Caki2 (cell line): ENCODE measurements at places on chromosomes 5 and 9. TPM values are rescaled to one million over a fixed set of nuclear protein-coding genes. Genes with fewer than 3 reads are reported as not detected.

Gene GFI1B
- total RNA-seq: not detected in 2 replicates

GRCh38 chr5:14896131-14896530, 24.6 kb upstream of the ANKH start:
- DNase-seq: no peak

- DNase-seq: no peak
These were observed 99.2 kb upstream of the SPATA31C2 start for GRCh38 chr9:88237479-88237961.

DNA sequence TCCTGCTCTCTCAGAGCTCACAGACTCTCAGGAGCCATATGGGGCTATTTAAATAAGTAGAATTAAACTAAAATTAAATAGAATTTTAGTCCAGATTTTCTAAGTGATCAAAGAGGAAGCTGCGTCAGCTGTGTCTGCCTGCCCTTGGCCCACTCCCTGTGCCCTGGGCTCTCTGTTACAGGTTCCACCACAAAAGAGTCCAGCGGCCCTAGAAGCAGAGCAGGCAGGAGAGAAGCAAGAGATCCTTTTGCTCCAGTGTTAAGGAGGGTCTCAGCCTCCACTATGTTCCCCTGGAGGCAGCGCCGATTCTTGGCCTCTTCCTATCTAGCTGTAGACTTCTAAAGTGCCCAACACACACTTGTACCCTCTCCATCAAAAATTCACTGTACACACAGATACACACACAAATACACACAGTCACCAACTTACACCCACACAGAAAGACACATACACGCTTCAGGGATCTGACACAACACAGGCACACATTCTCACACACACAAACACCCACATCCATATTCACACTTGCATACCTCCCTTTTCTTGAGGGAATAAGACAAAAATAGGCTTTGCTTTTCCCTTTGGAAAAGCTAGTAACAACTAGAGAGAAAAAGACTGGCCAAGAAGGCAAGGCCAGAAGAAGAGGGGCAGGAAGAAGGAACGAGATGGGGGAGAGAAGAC, 5.5 kb upstream of the TNIP1 start:
- DNase-seq: no peak

DNA sequence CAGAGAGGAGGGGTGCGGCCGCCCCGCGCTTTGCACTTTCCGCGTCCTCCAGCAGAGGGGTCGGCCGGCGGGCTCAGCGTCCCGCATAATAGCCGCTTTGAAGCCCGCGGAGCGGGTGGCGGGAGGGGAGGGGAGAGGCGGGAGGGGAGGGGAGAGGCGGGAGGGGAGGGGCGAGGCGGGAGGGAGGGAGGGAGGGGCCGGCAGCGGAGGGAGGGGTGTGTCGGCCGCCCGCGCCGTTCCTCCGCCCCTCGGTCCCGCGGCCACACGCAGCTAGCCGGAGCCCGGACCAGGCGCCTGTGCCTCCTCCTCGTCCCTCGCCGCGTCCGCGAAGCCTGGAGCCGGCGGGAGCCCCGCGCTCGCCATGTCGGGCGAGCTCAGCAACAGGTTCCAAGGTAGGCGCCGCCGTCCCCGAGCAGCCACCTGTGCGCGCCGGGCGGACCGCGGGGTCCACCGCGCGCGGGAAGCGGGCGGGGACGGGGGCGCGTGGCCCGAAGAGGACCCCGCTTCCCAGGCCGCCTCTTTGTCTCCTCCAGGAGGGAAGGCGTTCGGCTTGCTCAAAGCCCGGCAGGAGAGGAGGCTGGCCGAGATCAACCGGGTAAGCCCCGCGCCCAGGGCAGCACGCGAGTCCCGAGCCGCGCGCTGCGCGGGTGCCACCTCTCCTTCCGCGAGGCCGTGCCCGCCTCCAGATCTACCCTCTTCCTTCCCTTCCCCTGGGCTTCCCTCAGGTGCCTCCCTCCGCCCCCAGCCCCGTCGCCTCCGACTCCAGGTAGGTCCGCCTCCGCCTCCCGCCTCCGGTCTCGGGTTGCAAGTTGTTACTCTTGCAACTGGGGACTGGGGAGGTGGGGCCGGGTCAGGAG, at the start of gene AIF1L:
TSS of gene AIF1L (plus strand) at position 263 of the 857 bp plus-strand sequence. CDS start at position 362, 99 bp downstream.
- DNase-seq: peak; percentile 52

DNA sequence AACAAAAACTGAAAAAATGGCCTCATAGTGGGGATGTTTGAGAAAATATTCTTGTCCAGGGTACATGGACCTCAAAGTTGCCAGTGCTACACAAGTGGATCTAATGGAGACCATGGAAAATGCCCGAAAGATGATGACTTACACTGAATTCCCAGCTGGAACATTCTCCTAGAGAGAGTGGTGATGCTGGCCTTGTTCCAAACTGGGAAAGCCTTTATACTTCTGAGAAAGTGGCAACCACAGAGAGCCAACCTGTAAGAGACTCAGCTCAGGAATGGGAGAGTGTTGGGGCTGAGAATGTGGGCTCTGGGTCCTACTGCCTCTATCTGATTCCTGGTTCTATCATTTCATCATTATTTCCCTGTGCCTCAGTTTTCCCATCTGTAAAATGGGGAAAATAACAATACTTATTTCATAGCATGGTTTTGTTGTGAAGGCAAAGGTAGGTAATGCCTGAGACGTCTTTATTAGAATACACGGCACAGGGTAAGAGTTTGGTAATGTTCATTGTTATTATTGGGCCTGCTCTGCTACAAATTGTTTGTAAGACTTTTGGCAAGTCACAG, 229.0 kb upstream of the PANK3 start:
- DNase-seq: no peak

- no peak for DNase-seq
These were observed 876 bp upstream of the JAK2 start for GRCh38 chr9:4984171-4984620.

GRCh38 chr5:65769539-65769938, 47.5 kb downstream of the NLN start:
- peak; percentile 15 for DNase-seq

DNA sequence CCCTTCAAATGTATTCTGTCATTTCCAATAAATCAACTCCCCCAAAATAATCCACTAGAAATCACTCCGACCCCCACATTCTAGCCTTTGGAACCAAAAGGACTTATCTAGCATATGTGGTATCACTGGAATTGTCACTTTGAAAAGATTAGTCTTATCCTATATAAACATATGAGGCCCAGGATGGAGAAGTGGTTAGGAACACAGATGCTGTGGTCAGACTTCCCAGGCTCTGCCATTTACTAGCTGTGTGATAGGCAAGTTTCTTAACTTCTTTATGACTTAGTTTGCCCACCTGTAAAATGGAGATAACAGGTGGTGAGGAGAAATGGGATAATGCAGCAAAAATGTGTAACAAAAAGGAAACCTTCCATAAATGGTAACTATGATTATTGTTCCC, 62.0 kb upstream of the GLRX start:
- DNase-seq: no peak

Gene PCDHGA7
- total RNA-seq: not detected in 2 replicates

Gene HTR4
- not detected in 2 replicates for total RNA-seq

DNA sequence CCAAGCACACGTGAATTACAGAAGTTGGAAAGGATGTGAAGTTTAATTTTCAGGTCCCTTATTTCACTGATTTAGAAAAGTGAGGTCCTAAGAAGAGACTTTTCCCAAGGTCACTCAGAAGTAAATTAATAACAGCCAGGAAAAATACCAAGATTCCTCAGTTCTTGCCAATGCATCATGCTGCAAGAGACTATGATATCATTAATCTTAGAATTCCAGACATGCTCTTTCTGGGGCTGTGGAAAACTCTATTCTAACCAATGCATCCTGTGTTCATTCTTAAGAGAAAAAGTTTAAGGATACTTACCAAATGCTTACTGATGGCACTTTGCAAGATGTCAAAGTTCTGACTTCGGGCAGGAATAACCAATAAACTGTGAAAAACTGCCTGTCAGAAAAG, 42.8 kb downstream of the TEX10 start:
- no peak for DNase-seq

DNA sequence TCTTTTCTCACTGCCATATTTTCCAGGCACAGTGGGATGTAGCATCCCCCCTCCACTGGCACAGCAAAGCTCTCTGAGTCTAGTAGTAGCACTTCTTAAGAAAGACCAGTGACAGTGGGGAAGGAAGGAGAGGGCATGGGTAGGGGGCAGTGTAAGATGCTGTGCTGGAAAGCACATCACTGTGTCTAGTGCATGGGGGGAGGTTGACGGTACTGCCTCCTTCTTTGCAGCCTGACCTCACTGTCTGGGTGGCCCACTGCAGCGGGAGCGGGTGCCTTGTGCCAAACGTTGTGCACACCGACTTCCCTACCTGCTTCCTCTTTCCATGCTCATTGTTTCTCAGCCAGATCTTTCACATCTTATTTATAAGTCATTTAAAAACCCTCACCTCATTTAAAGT, 91.8 kb downstream of the PDE8B start:
- no peak for DNase-seq

DNA sequence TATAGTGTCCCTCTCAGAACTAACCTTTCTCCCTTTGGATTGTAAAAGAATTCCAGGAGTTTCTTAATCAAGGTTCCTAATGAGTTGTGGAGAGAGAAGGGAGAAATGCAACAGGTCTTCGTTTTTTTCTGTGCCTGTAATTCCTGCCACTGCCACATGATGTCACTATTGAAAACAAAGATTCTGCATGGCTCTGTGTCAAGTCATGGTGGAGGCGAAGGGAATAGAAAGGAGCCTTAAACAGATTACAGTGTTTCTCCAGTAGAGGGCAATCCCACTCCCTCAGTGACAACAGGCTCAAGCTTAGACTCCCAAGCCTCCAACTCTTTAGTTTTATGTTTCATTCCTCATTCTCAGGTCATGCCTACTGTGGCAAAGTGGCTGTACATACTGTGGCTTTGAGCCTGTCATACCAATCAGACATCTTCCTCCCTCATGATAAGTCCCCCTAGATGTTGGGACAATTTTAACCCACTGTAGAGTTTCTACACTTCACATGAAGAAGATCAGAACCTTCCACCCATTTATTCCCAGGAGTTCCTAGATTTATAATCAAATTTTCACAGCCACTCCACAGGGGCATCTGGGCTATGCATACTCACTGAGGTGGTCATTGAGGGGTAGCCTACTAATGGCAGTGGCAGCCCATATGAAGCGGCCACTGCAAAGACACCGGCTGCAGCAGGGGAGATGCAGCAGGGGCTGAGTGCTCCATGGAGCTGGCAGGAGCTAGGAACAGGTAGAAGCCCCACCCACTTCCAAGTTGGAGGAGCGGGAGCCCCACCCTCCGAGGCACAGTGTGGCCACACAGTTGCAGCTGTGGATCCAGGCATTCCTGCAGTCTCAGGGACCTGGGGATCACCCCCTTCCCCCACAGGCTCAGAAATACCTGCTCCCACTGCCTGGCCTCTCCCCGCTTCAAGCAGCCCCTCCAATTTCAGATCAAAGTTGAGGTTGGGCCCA, 97.4 kb upstream of the TRIM32 start:
- DNase-seq: peak; percentile 19

Gene HMMR
- 68.7 and 74.1 TPM in 2 replicates for total RNA-seq
